AML-193 (cell line): ENCODE measurements at places on chromosomes 7 and 10.
A peak's percentile ranks its signal among the peaks of the same experiment; 100 is the strongest.

GRCh38 chr7:149735779-149736477, 37.5 kb downstream of the ZNF467 start:
- DNase-seq: no peak

GRCh38 chr7:38160003-38160571, 18.0 kb upstream of the STARD3NL start:
- no peak for DNase-seq

GRCh38 chr7:157840914-157841772, 504.3 kb downstream of the DNAJB6 start:
- no peak for DNase-seq

DNA sequence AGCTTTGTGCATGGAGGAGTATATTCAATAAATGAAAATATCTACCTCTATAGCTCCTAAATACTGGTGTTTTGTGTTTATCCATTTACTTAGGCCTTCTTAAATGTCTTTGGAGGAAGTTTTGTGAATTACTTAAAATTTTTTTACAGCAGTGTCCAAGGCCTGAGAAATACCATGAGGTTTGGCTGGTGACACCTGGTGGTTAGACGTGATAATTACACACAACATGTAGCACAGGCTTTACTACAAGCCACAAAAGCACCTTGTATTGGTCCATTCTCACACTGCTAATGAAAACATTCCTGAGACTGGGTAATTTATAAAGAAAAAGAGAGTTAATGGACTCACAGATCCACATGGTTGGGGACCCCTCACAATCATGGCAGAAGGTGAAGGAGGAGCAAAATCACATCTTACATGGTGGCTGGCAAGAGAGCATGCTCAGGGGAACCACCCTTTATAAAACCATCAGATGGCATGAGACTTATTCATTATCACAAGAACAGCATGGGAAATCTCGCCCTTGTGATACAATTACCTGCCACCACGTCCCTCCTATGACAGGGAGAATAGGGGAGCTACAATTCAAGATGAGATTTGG, 20.6 kb downstream of the HYAL4 start:
- DNase-seq: peak; percentile 34

GRCh38 chr7:139930286-139930965, 101.4 kb downstream of the TBXAS1 start:
- no peak for DNase-seq

GRCh38 chr7:106863274-106863997, 1.6 kb upstream of the PIK3CG start:
- no peak for DNase-seq

- no peak for DNase-seq
These were observed 17.6 kb downstream of the TCAF1 start for GRCh38 chr7:143884241-143884968.

GRCh38 chr10:132658546-132659205, 121.1 kb downstream of the INPP5A start:
- no peak for DNase-seq

GRCh38 chr7:7805511-7806153, 87.2 kb upstream of the RPA3 start:
- DNase-seq: no peak

DNA sequence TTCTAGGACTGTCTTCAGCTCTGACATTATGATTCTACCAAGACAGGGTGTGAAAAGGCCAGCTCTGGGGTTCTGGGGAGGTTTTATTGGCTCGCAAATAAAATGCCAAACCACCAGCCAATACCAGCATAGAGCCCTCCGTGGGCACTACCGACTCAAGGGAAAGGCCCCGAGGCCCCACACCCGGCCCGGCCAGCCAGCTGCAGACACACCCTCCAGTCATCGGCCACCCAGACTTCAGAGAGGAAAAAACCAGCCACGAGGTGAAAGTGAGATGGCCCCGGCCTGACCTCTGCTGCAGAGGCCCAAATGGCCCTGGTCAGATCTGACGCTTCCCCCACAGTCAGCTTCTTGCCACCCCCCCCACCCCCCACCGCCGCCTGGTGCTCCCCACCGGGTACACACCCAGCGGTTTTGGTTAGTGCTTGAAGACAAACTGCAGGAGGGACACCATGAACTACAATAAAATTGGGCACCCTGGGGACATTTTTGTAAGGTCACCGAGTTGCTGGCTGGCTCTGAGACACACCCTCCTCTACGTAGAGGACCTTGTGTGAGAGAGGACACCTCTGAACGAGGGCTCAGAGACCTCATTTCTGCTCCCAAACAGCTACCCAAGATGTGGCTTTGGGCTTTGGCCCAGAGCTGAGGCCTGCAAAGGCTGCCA, 79.9 kb downstream of the PRKAG2 start:
- DNase-seq: no peak

DNA sequence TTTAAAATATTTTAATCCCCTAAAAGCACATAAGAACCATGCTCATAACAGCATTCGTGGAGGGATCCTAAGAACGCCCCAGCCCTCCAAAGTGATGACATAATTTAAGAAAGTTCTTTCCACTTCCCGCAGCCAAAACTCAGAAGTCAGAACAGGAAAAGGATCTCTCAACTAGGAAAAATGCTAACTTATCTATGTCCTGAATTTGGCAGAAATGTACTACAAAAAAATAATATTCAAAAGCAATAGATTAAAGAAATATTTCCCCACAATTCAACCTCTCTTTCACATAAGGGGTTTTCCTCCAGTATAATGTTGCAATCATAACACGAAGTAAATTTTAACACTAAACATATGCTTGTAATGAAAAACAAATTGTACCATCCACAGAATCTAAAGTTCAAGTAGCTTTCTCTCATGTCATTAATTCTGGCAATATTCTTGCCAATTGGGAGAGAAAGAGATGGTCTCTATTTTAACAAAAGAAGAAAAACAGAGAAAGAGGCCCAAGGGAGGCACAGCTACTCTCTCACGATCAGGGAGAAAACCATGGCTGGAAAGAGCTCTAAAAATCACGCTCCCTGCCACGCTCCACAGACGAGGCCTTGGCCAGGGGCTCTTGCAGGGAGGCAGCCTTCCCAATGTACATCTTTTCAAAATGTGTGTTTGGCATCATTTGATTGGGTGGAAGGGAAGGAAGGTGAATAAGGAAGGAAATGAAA, 22.9 kb downstream of the ASB13 start:
- no peak for DNase-seq

DNA sequence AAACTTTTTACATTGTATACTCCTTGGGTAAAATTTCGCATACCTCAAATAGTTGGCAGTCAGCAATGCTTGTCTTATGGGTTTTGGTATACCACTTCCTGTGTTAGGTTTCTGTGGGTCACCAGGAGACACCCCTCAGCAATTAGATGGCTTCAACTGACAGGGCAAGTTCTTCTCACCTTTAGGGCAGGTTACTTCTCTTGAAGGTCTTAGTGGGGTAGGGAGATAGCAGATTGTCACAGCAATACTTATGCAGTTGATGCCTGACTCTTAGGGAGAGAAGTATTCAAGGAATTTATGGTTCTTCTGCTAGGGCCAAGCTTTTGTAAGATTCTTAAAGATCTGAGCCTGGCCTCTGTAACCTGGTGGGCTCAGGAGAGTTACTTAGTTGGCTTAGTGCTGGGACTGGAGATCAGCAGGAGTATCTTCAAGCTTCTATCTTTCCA, 42.9 kb downstream of the MKLN1 start:
- DNase-seq: no peak

DNA sequence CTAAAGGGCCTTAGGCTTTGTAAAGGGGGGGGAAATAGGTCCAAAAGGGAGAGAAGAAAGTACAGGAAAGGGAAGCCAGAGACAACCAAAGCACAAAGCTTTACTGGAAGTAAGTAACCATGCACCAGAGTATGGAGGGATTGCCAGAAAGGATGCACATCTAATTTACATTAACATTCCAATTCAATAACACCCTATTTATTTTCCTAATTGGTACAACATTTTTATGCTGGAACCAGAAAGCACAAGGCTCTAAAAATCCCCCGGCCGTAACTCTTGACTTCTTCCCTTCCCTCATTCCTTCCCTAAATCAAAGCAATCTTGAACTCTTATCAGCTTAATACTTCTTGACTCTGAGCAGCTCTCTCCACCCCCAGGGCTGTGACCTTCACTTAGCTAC, 400.0 kb upstream of the CELF2 start:
- DNase-seq: no peak

GRCh38 chr10:94074462-94074861, 80.7 kb downstream of the PLCE1 start:
- DNase-seq: no peak

DNA sequence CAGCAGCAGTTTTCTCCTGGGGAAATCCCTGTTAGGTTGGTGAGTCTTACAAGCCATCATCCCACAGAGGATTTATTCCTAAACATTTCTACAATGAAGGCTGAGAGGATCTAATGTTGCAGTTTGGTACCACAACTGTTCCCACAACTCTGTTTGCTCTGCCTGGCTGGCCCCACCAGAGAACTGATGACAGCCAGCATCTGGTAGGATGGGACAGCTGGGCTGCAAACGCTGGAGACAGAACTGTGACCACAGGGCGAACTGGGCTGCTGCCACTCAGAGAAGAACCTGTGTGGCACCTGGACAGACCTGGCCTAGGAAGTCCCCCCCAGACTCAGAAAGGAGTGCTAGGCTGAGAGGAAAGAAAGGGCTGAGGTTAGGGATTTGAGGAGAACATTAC, 94.8 kb downstream of the CALN1 start:
- DNase-seq: no peak
